ENCODE measurements at places on chromosomes 13 and 19.

DNA sequence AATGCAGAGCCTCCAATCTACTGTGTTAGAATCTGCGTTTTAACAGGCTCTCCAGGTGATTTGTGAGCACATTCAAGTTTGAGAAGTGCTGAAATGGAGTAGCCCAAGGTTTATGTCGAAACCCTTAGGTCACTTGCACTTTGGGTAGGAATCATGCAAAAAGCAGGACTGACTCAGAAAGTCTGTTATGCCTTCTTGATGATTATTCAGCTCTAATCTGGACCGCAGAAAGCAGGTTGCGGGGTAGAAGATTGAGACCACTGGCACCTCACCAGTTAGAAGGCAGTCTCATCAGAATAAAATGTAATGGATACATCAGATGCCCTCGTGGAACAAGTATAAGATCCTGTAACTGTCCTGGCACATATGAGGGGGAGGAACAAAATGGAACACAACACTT is 326.3 kb downstream of the DCLK1 start:
- DNase-seq, result no peak

DNA sequence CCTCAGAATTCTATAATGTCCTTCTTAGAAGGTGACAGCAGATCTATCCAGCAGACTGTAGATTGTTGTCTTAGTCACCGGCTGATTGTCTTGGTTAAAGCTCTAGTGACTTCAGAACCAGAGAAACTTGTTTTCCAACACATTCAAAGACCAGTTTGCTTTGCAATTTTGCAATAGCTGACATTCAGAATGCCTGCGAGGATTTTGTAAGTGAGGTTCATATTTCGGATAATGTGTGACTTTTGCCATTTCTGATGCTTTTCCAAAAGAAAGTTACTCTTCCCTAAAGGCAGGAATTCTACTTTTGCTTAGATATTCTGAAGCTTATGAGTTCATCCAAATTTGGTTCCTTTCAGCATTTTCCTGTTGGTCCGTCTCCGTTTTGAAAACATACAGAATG is 13.2 kb downstream of the SPINT2 start:
- no peak for DNase-seq

- DNase-seq, result no peak
Measured at GRCh38 chr13:40206241-40207000, 460.0 kb downstream of the FOXO1 start.

- no peak for DNase-seq
Measured at GRCh38 chr13:21256891-21257290, 80.4 kb downstream of the MRPL57 start.

DNA sequence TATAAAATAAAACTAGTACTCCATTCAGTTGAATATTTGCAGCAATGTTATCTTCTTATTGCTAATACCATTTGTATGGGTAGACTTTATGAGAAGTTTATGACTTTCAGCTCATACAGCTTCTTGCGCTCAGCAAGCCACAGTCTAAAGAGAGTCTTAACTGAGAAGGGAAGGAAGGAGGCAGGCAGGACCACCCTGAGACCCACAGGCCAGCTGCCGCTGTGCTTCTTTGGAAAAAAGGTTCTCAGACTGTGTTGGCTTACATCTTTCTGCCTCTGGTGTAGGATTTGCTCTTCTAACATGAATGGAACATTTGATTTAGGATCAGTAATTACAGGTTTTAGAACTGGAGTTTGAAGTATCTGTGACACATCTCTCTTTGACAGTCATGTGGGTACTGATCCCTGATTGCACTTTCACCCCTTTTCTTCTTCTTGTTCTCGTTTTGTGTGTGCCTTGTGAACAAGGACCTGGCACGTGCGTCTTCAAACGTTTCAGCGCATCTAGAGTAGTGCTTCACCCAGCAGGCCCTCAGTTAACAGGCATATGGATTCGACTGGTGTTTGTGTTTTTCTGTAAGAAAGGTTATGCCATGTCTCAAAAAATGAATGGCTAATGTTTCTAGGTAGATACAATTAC is 7.1 kb upstream of the GPR18 start:
- no peak for DNase-seq

DNA sequence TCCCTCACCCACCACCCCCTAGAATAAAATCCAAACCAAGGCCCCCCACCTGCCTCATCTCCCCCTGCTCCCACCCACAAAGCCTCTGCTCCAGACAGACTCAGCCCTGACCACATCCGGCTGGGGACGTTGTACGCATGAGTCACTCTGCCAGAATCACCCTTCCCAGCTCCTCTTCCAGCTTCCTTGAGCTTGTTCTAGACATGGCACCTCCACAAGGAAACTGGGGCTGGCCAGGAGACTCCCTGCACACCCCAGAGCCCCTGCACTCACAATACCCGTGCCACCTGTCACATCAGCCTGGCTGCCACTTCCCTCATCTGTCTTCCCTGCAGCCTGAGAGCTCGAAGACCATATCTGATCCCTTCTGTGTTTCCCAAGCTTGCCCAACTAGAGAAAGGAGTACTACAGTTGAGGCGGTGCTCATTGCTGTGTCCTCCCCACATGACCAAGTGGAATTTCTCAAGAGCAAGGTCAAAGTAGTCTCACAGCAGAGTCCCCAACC is 9.7 kb downstream of the DEDD2 start:
- DNase-seq, result no peak

DNA sequence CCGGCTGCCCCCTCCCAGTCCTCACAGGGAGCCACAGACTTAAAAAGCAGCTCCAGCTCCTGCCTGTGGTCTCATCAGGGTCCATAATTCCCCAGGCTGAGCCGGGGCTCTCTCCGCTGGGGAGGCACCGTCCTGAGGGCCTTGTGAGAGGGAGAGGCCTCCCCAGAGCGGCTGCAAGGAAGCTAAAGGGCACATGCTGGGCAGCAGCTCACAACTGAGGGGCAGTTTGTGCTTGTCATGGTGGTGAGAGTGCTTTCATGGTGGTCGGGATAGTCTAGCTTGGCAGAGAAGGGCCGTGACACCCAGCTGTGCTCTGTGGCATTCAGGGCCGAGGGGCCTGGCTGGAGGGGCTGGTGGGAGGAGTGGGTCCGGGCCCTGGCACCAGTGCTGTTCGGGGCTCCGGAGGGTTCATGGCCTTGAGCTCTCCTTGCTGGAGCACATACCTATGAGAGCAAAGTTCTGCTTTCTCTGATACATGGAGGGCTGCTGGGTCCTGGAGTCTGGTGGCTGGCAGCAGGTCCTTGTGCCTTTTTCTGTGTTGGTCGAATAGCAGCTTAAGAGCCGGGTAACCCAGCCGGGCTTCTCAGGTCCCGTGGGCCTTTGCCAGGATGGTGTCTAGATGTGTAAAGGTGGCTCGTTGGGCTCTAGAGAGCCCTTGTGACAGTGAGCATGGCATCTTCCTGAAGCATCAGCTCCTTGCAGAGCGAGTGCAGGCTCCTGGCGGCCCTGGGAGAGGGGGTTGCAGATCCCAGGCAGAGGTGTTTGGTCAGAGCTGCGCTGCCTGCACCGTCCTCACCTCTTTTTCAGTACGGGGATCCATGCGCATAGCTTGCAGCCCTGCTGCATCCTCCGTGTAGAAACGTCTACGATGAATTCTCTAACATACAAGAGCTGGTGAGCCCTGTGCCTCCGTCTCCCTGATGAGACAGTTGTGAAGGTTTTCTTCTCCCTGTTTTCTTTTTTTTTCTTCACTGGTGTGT is 8.8 kb downstream of the UPF1 start:
- DNase-seq, result no peak

DNA sequence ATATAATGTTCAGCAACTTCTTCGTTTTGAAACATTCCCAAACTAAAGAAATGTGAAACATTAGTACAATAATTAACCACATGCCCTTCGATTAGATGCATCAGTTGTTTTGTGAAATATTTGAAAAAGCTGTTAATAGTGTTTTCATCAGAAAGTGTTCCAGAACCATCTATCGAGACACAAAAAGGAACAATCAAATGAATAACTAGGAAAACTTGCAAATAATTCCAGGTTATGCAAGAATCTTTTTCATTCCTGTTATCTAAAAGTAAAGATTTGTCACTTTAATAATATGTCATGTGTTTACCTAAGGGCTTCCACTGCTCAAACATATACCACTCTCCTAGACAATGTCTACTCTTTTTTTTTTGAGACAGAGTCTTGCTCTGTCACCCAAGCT is 904.2 kb upstream of the MIR17HG start:
- DNase-seq, result no peak
